RKO (cell line): ENCODE measurements at places on chromosomes 2 and 18.

DNA sequence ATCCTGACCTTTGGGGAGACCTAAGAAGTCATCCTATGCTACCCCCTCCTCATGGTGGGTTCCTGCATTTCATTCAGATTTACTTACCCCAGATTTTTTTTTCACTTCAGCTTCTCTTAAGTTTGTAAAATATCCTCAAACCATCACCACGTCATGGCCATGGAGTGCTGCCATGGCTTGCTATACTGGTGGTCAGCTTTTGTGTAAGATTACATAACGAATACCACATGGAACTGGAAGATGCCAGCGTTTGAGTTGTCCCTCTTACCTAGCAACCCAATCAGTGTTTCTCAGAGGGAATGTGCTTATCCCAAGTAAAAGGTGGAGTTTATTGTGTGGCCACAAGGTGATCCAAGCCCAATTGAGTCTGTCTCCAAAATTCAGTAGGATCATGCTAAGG is 148.6 kb upstream of the ALPP start:
- no peak for DNase-seq

- no peak for DNase-seq
Observed at GRCh38 chr18:44798433-44799048, 117.9 kb downstream of the SETBP1 start.

GRCh38 chr2:23596316-23596885 is 211.4 kb downstream of the KLHL29 start:
- no peak for DNase-seq

GRCh38 chr2:47083886-47084687 is 71.0 kb downstream of the STPG4 start:
- no peak for DNase-seq

GRCh38 chr18:51234117-51235008 is 36.9 kb upstream of the MEX3C start:
- no peak for DNase-seq

GRCh38 chr2:121634354-121635307 is 14.6 kb downstream of the CLASP1 start:
- no peak for DNase-seq

- no peak for DNase-seq
Observed at GRCh38 chr18:35474884-35475283, 22.9 kb downstream of the INO80C start.

DNA sequence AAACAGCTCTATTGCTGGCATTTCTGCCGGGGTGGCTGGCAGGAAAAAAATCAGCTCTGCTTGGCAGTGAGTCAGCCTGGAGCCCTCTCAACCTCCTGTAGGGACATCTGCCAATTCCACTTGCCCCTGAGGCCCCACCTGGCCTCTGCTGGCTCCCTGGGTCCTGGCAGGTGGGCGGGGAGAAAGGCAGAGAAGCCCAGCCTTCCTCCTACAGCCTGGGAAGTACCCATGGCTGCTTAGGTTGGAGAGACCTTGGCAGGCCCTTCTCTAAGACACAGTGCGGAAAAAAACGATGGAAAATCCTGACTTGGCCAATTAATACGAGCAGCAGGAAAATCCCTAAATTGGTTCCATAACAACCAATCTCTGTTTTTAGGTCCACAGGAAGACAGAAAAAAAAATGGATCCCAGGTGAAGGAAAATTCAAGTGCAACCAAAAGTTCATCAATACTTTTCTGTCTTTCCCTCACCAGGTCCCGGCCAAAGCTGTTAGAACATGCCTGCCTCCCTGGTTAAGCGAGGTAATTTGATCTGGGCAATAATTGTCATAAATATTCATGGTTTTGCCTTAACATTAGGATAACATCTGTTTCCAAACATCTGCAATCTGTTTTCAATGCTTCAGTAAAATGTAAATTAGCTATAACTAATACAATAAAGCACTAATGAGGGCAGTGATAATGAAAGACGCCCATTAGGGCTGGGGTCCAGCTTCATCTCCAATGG is 245.9 kb downstream of the TFCP2L1 start:
- no peak for DNase-seq

DNA sequence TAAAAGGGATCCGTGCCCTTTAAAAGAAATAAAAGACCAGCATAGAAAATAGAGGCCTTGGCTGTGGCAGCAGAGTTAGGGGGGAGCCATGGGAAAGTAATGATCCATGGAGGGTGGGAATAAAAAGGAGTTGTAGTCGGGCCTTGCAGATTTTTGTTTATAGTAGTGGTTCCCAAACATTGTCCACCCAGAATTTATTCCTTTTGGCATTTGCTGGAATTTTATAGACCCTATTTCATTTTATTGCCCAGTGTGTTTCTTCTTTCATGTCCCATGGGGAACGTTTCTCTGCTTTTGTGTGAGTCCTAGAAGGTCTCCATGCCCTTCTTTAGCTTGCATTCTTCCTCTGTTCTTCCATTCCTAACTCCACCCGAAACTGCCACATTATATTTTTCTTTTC is 222.2 kb downstream of the LTBP1 start:
- DNase-seq, result no peak

GRCh38 chr2:149908726-149909683 is 321.4 kb upstream of the MMADHC start:
- DNase-seq, result no peak

- DNase-seq, result no peak
Observed at GRCh38 chr2:121294881-121295840, 10.2 kb upstream of the TFCP2L1 start.

- DNase-seq, result no peak
Observed at GRCh38 chr18:56065086-56065485, 477.1 kb upstream of the TCF4 start.

DNA sequence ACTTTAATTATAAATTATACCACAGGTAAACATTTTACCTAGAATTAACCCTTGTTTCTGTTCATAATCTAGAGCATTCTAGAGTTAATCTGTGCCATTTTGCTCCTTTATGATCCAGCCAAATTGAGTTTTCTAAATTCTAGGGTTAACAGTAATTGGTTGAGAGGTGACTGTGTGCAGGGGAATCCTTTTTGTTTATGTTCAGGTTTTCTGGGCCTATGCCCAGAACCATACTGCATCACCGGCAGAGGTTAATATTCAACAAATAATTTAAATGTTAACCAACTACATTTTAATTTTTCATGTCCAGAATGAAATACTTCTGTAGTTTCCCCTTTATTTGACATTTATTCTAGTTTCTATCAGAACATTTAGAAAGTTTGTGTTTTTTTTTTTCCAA is 32.3 kb downstream of the CARF start:
- DNase-seq, result no peak

GRCh38 chr2:20611077-20611843 is 39.6 kb downstream of the HS1BP3 start:
- DNase-seq, result no peak

DNA sequence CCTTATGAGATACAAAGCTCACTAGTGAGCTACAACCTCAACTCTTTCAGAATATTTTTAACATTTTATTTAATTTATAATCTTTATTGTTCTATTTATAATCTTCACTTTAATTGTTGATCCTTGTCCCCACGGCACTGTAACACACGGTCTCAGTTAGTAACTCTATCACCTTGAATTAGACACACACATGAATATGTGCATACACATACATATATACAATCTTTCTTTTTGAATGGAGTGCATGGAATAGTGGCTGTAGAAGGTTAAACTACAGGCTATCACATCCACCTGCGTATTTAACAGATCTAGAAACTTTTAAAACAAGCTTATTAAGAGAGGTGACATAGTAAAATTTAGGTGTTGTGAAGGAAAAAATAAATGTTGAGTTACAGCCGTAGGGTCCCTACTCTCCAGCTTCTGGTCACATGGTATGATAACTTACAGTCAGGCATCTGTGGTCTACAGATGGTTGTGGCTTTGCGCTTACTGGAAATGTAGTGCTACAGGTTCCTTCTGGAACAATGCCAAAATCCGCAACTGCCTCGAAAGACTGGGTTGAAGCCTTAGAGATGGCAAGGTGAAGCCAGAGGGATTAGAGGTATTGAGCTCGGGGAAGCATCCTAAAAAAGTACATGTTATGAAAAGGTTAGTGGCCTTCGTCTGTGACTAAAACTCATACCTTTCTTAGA is 1324.1 kb upstream of the SLC39A10 start:
- no peak for DNase-seq

GRCh38 chr2:59774821-59775433 is 778.5 kb downstream of the BCL11A start:
- DNase-seq, result no peak

- no peak for DNase-seq
Observed at GRCh38 chr2:60371681-60372080, 181.8 kb downstream of the BCL11A start.

DNA sequence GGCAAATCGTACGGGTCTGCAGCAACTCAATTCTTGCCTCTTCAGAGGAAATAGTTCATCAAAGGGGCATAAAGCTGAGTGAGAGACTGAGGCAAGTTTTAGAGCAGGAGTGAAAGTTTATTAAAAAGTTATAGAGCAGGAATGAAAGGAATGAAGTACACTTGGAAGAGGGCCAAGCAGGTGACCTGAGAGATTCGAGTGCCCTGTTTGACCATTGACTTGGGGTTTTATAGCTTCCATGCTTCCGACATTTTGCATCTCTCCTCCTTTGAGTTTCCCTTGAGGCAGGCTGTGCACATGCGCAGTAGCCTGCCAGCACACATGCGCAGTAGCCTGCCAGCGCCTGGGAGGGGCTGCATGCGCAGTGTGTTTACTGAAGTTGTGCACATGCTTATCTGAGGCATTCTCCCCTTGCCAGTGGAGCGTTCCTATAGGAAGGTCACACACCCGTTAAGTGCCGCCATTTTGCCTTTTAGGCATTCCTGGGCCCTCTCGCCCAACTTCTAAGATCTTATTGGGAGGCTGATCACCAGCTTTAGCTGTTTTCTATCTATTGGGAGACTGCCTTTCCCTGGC is 265.5 kb upstream of the MGAT5 start:
- no peak for DNase-seq

- no peak for DNase-seq
Observed at GRCh38 chr18:29123706-29124530, 947.0 kb upstream of the CDH2 start.

DNA sequence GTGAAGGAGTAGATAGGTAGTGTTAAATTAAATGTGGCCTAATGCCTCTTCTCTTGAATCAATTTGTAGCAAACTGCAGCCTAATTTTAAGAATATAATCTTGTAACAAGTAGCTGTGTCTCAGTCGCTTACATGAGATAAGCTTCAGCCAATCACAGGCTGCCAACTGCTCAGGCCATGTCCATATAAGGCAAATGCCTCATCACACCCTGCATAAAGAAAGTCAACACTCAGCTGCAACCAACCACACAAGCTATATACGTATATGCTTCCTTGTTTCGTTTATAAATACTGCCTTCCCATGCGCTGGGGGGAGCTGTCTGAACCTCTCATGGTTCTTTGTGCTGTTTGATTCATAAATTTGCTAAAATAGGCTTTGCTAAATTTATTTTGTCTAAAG is 476.3 kb downstream of the TRIB2 start:
- DNase-seq, result peak; percentile 81

DNA sequence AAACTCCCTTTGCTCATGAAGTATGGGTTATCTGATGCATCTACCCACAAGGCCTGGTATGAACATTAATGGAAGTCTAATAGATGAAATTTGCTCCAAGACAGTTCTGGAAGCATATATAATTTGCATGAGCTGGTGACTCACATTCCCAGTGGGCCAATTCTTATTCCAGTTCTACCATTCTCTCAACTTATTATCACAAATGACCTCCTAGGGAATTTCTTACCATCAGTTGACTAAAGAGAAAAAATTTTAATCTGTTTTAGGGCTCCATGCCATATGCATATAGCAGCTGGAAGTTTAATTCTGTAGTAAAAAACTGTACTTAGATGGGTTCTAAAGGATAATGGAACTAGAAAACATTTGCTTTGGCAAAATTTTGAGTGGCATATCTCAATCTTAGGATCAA is 165.2 kb upstream of the COL3A1 start:
- no peak for DNase-seq

GRCh38 chr2:238724728-238725127 is 123.2 kb upstream of the TWIST2 start:
- DNase-seq, result no peak

DNA sequence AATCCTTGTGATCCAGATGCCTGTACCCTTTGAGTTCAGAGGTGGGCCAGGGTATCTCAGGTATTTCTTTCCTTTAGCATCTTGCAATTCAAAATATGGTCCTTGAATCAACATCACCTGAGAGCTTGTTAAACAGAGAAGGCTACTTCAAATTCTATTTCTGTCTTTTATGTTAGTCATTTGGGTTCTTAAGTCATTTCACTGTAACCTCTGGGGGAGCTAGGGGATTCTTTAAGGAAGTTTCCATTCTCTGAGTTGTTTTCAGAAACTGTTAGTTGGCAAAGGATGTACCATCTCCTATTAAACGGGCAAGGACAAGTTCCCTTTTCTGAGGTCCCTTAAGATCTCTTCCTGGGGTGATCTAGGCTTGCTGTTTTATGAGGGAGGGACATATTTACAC is 16.6 kb downstream of the CFLAR start:
- DNase-seq, result no peak

DNA sequence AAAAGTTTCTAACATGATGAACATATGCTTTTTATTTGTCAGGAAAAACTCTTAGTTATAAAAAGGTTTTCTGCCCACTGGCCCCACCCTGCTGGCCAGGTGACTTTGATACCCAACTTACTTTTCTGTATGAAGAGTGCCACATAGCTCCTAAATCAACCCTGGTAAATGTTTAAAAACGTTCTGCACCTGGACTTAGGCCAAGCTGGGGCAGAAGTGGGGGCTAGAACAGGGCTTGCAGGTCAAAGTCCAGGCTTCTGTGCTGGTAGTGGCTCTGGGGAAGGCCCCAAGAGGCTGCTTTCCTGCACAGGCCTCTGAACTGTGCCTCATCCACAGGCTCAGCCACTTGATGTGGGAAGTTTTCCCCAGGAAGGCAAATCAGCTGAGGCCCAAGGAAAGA is 171.7 kb downstream of the ANKRD30B start:
- DNase-seq, result no peak

DNA sequence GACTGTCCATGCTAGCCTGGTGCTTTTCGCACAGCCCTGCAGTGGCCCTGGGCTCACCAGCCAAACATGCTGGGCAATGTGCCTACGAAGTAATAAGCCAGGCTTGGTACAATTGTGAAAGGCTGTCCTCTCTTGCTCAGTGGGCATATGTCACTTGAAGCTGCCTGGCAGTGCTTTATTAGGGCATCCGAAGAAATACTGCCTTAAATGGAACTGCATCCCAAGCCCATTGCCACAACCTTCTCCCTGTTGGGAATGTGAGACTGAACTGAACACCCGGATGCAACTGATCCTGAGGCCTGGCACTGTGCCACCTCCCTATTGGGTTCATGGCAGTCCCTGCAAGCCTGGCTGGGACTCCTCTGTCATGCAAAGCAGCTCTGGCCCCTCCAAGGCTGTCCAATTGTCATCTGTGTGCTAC is 15.9 kb downstream of the CAPG start:
- DNase-seq, result no peak

DNA sequence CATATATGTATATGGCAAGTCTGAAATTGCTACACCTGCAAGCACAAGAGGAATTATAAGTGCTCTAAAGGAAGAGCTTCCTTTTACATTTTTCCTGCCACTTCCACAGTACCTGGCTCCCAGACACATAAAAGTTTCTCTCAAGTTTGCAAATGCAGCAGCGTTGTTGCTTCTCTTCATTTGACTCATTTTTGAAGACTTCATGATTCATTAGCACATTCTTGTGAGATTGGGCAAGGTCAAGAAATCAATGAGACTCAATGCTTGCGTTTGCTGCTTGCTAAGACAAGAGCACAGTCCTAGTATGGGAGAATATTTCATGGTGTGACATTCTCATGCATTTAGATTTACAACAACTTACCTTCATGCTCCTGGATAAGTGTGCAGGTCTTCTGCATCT is 42.6 kb upstream of the PDCL3 start:
- peak; percentile 32 for DNase-seq

- DNase-seq, result no peak
Observed at GRCh38 chr2:216133397-216133796, 24.2 kb downstream of the XRCC5 start.
